ENCODE measurements at places on chromosomes 5 and 9.

DNA sequence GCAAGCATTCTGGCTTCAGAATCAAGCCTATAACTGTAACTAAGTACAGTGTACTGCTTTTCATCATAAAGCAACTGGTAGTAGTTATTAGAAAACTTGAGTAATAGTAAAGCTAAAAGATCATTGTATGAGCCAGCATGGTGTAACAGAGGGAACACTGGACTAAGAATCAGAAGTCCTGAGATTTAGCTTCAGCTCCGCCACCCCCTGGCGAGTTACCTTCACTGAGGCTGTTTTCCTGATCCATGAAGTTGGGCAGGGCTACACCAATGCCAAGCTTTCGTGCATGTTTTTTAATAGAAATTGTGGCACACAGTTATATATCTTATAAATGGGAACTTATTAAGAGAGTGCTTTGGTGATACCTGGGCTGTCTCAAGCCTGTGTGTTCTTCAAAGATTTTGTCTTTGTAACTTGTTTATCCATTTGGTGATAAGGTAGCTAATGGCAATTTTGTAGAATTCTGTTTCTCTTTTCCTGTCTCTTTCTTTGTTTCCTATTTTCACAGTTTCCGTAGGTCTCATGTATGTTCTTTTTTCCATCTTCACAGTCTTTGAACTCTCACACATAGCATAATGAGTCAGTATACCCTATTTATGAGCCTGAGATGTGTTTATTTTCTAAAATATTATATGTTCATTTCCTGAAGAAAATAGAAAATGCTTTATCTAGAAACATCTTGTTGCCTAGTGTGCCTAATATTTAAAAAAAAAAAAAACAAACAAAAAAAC, 102.3 kb downstream of the GDNF start:
- DNase-seq, result no peak

- DNase-seq, result no peak
Measured at GRCh38 chr9:117030254-117030768, 343.2 kb downstream of the TRIM32 start.

- no peak for DNase-seq
Measured at GRCh38 chr9:95627802-95628201, 111.0 kb upstream of the PTCH1 start.

DNA sequence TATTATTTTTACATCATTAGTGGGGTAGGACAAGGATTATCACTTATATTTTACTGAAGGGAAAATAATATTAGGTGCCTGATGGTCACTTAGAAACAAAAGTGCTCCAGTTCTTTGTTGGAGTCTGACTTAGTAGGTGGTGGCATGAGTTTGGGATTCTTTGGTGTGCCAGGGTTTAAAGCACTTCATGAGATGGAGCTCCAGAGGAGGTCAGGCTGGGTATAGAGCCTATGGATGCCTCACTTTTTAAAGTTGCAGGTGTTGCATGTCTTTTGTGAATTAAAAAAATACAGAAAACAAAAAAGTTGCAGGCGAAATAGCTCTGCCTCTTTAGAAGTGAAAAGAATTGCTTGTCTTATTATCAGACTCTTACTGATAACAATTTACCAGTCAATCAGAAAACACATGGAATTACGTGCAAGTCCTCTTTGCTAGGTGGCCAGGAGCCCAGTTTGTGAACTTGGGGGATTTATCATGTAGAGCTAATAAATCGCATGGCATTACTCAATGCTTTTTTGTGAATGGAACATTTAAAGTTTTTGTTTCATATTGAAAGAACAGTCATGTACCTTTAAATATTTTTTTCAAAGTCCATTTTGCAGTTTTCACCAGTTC, 1.6 kb downstream of the ITK start:
- no peak for DNase-seq

DNA sequence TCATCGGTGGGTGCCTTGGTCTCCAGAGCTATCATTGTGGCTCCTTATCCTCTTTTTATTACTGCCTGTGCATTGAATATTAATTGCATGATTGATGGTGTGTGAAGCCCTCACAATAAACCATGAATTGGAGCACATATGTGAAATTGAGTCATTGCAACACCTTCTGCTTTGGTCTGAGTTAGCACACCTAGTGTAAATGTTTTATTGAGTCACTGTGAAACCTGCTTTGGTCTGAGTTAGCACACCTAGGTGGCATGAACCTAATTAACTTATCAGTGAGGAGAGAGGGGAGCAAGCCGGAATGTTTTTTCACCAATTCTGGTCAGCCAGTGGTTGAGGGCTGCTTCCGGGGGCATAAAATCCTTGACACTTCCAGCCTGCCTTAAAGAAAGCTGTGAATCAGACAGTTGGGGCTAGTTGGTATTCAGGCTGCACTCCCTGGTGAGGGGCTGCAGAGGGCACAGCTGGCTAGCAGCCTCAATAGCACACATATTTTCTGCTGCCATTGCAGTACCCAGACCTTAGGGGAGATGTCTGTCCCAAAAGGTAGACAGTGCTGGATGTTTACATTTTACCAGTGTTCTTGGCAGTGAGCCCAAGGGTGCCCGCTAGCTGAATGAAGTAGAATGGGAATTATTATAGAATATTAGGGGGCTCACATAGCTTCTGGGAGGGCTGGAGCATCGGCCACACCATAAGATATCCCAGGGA, 76.5 kb upstream of the GOLM1 start:
- DNase-seq, result no peak

DNA sequence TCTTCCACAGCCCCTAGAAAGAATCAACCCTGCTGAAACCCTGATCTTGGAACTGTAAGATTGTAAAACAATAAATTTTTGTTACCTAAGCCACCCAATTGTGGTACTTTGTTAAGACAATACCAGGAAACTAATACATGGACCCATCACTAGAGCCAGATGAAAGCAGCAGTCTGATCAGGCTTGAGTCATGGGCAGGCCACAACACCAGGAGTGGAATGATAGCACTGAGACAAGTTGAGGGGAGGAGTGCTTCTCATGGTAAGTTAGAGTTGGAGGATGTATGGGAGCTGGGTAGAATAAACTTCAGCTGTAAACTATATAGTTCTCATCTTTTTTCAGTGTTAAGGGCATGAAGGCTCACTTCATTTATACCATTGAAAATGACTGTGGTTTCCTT, 164.4 kb upstream of the OR13F1 start:
- no peak for DNase-seq

DNA sequence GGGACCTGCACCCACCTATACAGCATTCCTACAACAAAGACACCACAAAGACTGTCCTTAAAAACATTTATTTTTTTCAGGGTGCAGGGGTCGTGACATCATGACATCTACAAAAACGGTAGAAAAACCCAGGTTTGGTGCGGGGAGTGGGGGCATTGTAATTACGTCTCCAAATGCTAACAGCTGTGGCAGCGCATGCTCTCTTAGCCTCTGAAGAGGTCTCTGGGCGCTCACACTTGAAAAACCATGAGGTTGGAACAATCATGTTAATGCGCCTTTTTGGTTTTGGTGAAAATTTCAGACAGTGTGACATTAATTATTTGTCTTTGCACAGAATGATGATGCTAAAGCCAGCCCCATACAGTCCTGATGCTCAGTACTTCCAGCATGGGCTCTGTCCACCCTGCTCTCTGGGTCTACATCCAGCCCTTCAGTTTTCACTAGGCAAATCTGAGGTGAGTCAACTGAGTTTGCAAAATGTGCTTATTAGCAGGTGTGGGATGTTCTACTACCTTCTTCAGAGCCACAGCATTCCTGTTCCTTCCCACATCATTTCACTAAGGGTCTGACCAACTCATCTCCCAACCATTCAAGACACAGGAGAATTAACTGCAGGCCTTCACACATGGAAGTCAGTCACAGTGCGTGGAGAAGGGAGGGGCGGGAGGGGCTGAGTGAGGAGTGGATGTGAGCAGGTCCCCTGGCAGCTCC, 14.1 kb downstream of the ALDH1B1 start:
- DNase-seq, result no peak

DNA sequence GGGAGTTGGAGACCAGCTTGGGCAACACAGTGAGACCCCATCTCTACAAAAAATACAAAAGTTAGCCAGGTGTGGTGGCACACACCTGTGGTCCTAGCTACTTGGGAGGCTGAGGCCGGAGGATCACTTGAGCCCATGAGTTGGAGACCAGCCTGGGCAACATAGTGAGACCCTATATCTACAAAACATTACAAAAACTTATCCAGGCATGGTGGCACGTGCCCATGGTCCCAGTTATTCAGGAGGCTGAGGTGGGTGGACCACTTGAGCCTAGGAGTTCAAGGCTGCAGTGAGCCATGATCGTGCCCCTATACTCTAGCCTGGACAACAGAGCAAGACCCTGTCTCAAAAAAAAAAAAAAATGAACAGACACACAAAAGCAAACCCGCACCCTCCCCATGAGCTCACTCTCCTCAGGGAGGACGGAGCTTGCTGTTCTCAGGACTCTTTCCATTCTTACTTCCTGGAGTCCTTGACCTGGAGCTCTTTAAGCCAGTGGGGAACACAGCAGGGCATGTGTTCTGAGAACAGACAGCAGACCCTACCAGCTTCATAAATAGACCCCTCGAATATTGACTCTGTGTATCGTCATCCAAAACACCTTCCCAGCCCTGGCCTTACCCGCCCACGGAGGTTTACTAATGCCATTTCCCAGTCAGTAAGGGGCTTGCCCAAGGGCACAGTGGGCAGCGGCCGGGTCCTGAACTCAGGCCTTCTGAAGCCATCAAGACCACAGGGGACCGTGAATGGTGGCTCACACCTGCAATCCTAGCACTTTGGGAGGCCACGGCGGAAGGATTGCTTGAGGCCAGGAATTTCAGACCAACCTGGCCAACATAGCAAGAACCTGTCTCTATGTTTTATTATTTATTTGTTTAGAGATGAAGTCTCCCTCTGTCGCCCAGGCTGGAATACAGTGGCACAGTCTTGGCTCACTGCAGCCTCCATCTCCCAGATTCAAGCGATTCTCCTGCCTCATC, 11.1 kb downstream of the PTGES2 start:
- no peak for DNase-seq

- DNase-seq, result no peak
Measured at GRCh38 chr9:79975621-79976256, 404.0 kb downstream of the TLE4 start.

DNA sequence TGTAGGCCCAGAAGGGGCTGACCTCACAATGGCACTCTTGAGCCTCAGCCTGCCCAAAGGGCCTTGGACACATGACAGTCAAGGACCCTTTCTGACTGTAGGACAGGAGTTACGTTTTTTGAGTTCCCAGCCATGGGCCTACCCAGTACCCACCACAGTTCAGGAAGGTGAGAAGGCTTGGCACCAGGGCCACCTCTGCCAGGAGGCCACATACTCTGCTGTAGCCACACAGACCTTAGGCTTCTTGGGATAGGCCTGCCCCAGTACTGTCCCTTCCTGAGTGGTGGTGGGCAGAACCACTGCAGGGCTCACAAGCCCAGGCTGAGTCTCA, 12.8 kb downstream of the PDLIM4 start:
- DNase-seq, result no peak

DNA sequence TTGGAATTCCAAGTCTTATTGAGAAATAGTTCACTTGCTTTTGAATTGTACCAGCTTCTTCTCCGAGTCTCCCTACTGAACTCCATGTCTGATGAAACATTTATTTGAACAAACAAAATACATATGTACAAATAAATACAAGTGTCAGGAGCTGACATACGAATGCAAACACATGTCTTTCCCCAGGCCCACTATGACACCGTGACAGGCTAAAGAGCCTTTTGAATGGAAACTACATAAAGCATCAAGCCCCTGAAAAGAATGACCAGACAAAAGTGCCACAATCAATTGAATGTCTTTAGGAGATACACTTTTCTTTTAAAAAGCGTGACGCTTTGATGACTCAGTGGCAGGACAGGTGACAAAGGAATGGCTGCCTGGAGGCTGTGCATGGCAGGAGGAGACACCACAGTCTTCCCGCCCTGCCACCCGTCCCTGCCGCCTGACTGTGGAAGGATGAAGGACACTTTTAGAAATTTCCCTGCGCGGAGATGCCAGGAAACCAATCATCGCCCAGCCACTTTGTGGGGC, 112.4 kb upstream of the BNC2 start:
- no peak for DNase-seq

DNA sequence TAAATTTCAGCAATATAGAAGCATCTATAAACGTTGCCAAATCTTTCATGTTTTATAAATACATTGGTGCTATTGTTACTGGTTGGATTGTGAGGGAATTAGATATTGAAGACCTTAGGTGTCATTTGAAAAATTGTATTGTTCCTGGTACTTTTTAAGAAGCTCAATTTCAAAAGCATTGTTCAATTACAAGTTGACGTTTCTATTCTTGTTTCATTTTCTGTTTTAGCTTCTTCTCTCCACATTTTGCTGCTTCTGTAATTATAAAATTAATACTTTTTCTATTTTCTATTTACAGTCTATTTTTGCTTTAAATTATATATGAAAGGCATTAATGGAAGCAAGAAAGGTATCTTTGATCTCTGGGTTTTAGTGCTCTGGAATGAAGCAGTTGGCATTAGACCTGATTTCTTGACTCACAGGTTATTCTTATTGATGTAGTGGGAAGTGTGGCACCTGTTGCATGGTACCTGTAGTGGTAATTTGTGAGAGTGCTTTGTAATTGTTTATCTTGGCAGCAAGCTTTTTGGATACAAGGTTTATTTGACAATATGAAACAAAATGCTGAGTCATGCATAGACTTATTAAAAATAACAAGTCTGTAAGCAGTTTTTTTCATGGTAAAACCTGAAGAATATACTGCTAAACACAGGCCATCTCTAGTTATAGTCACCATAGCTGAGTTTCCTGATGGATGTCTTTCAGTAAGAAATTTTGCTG, 13.2 kb downstream of the MACIR start:
- no peak for DNase-seq

GRCh38 chr9:121021301-121021700, 28.8 kb downstream of the C5 start:
- DNase-seq, result no peak

GRCh38 chr5:179755022-179755421, 22.4 kb downstream of the MAML1 start:
- no peak for DNase-seq

GRCh38 chr9:113622600-113623400, 159.3 kb downstream of the RGS3 start:
- DNase-seq, result no peak

- DNase-seq, result no peak
Measured at GRCh38 chr5:154262342-154262741, 71.8 kb downstream of the GALNT10 start.

- DNase-seq, result no peak
Measured at GRCh38 chr5:174231956-174232487, 186.5 kb downstream of the NSG2 start.

GRCh38 chr9:37939575-37940095, 35.7 kb upstream of the SLC25A51 start:
- DNase-seq, result no peak

DNA sequence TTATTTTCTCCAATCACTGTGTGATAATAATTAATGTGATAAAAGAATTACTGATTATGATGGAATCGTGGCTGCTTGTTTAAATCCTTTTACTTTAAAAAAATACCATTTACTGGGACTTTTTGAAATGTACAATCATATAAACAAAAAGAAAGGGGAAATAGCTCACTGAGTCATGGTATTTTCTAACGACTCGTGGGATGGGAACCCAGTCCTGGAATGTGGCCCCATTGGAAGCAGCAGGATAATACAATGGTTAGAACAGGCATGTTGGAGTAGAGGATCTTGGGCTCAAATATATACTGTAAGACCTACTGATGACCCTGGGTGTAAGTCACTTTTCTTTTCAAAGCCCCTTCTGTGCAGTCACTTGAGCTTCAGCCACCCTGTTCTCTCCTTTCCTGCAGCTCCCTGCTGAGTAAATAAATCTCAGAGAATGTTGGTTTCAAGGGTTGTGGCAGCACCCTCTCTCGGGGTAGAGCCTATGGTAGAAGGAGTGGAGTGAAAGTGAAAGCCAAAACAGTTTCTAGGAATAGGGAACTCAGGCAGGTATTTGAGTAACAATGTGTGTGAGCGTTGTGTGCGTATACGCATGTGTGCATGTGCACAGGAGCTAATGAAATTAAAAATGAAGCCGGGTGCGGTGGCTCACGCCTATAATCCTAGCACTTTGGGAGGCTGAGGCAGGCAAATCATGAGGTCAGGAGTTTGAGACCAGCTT, 40.8 kb upstream of the LARP1 start:
- no peak for DNase-seq
